ENCODE measurements at places on chromosomes 12 and 14.

GRCh38 chr12:110193196-110193595 lies 69.0 kb downstream of the IFT81 start:
- DNase-seq, result no peak

DNA sequence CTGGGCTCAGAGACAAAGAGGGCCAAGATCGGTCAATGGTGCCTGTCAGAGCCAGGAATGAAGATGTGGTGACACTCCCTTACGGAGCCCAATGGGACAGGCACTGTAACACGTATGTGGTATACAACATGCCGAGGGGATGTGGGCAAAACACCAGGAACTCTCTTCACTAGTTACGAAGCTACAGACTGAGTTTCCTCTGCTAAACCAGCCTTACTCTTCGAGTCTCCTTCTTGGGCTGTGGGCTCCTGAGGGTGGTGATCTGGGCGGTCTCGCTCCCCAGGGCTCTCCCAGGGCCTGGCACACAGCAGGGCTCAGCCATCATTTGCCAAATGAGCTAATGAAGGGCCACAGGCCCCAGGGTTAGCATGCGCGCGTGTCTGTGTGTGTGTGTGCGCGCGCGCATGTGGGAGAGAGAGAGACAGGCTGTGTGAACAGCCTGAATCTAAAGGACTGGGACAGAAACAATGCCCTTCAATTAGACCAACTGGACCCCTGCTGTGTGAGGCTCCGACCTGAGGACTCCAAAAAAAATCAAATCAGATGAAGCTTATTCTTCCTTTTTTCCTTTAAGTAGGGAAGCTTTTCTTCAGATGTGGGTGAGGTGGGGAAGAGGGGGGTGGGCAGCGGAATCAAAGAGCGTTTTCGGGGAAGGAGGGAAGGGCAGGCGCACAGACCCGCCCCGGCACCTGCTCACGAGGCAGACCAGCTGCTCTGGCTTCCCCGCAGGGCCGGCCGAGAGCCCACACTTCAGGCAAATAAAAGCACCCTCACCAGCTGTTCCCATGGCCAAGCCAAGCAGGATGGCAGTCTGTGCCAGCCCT lies 42.5 kb downstream of the CCDC88C start:
- DNase-seq, result no peak

DNA sequence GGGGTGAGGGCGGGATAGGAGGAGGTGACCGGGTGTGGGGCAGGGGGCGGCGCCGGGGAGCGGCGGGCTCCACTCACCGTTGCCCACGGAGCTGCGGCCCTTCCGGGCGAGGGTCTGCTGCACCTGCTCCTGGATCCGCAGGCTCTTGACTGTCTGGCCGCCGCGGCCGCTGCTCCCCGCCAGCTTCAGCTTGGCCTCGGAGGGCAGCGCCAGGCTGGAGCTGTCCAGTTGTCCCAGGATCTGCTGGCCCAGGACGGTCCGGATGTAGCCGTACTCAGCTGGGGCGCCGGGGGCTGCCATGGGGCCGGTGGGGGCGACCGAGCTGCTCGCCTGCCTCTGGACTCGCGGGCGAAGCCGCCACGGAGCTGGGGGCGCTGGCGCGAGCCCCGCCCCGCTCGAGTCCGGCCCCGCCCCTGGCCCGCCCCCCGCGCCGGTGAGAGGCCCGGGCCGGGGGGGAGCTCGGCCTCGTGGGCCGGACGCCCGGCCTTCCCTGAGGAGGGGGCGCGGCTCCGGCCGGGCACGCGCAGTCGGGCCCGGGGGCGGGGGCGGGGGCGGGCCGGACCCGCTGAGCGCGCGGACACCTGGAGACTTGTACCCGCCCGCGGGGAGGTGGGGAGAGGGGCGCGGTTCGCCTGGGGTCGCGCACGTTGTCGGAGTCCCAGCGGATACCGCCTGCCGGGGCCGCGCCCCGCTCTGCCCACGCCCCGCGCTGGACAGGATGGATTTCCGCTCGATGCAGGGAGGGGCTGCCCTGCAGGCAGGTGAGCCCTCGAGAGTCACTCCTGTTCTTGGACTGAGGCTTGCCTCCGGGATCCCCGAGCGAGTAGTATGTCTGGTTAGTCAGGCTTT lies at the start of gene PKP2:
TSS of gene PKP2 (minus strand) at position 346 of the 849 bp plus-strand sequence. CDS start at position 300, 46 bp downstream.
- DNase-seq, result peak; percentile 89

DNA sequence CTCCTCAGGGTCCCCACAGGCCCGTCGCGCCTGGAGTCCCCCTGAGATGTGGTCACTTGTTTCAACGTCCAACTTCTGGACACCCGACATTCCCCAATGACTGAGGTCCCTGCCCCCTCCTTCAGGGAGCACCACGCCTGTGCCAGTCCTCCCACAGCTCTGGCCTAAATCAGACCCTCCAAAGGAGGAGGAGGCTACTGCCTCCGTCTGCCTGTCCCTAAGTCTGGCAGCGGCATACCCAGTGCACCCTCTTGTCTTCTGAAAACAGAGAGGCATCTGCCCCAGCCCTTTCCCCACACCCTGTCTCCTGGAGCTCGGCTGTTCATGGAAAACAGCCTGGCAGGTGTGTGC lies 46.2 kb downstream of the TESC start:
- DNase-seq, result no peak

DNA sequence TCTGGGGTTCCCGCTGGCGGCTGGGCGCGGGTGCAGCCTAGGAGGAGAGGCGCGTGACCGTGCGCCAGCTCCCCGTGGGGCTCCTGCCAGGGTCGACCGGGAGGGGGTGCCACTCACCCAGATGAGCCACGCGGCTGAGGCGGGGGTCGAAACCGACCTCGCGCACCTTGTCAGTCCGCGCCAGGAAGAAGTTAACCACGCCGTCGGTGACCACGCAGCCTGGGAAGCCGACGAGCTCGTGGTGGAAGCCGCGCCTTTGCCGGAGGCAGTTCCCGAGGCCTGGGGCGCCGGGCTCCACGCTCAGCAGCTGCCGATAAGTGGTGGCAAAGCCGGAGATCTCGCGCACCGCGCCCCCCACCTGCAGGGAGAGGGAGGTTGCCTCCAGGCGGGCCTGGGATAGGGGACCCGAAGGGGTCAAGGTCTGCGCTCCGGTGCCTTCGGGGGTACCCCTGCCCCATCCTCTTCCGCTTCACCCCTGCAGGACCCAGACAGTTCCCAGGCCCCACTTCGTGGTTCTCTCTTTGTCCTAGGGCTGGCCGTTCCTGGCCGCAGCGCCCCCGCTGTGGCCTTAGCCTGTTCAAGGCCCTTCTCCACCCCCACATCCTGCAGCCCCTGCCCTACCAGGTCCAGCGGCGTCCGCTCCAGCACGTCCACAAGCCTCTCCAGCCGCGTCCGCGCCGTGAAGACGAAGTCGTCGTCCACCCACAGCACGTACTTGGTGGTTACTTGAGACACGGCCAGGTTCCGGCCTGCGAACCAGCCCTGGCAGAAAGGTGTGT lies 5.3 kb downstream of the B4GALNT1 start:
- DNase-seq, result no peak

DNA sequence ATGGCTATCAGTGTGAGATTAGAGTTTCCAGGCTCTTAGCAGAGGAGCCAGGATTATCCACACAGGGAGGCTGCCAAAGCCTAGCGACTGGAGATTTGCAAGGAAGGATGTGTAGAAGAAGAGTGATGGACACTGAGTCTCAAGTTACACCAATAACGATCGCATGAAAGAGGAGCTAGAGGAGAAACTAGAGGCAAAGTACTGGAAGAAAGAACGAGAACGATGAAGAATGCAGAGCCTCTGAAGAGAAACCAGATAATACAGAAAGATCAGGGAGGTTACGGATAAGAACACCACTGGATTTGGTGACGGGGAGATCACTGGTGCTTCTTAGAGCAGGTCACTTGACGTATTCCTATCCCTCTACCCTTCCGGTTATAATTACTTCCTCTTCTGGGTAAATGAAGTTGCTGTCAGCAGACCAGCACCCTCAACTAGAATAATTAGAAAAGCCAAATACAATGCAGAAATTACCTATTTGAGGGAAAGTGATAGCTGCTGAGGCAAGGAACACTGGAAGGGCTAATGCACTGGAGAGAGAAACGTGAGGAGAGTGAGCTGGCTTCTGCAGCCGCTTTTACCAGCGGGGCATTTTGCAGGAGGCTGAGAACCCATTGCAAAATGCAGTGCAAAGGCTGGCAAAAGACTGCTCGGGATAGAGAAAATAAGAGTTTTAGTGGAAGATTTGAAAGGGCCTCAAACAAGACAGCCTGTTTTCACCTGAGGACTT lies 93.1 kb upstream of the HIF1A start:
- DNase-seq, result no peak

GRCh38 chr12:91513313-91513712 lies 330.7 kb upstream of the DCN start:
- no peak for DNase-seq

DNA sequence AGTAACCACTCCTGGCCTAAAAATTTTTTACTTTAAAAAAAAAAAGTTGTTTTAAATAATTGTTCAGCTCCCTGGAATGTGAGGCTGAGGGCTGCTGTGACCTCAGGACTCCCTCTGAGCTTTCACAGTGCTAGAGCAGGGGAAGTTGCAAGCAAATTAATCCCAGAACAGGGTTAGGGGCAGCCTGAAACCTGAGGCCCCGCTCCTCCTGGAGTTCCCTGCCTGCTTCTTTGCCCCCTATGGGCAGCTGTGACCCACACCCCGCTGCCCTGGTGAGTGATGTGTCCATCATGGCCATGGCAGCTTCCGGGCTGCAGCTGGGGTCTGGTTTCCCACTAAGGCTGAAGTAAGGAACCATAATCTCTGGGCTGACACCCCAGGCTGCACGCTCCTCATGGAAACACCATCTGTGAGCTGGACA lies 9.5 kb downstream of the RITA1 start:
- DNase-seq, result no peak

DNA sequence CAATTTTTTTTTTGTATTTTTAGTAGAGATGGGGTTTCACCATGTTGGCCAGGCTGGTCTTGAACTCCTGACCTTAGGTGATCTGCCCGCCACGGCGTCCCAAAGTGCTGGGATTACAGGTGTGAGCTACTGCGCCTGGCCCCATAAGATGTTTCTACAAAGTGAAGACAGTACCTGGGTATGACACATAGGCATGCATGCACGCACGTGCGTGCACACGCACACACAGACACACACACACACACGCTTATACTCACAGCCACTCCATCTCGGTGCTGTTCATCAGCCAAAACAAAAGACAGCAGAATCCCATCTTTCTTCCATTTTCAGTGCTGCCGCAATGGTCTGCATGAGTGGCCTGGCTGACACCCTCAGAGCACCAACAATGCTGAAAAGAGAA lies 63.9 kb downstream of the VCPKMT start:
- DNase-seq, result no peak

DNA sequence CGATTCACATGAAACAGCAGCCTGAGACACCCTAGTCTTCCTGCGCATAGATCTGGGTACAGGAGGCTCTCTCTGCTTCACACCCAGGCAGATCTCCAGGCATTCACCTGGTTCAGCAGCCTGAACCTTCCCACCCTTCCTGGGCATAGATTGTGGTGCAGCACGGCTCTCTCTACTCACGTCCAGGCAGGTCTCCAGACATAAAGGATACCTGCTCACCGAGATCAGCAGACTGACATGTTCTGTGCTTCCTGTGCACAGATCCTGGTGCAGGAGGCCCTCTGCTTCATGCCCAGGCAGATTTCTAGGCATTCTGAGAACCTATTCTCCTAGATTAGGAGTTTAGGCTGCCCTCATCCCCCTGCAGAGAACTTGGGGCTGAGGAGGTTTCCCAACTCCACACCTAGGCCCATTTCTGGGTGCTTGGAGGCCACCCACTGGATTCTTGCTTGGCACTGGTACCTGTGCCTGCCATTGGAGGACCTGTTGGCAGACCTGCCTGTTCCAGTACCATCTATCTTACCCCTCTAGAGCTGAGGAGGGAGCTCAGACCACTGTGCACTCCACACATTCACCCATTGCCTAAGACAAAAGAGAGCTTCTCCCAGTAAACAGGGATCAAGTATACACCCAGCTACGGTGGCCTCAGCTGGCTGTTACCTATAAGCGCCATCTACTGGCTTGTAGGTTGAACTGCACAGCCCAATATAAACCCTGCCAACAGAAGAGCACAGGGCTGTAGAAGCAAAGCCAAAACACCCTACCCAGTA lies 28.0 kb upstream of the GARIN6 start:
- DNase-seq, result no peak

DNA sequence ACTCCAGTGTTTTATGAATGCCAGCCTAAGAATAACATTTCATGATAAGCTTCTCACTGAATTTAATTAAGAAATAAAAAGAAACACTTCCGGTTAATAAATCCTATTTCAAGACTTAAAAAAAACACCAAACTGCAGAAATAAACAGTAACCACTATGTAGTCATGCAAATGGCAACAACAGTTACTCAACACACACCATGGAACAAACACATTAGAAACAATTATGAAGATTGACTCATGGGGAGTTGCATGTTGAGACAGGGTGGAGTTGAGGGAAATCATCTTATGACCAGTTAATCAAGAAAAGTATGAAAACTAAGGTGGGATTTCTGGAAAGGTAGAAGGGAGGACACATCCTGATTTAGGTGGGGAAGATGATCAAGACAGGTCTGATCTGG lies 52.7 kb downstream of the PLBD1 start:
- no peak for DNase-seq

GRCh38 chr12:80445083-80445793 lies 1.2 kb downstream of the PTPRQ start:
- no peak for DNase-seq

GRCh38 chr12:116674643-116675183 lies 63.2 kb downstream of the SPRING1 start:
- DNase-seq, result no peak

- DNase-seq, result no peak
Observed at GRCh38 chr14:74531467-74531866, 37.9 kb downstream of the ISCA2 start.

DNA sequence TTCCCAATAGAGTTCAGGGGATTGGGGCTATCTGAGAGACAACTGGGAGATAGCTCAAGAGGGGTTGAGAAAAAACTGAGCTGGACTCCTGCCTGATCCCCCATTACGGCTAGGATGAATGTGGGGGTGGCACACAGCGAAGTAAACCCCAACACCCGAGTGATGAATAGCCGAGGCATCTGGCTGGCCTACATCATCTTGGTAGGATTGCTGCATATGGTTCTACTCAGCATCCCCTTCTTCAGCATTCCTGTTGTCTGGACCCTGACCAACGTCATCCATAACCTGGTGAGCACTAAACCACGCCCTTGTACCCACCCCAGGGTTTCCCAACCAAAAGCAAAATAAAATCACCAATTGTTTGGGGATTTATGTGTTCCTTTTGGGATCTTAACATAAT lies 1.0 kb downstream of the ORMDL2 start:
- DNase-seq, result no peak

- DNase-seq, result no peak
Observed at GRCh38 chr14:67131691-67132090, 57.5 kb upstream of the GARIN2 start.

DNA sequence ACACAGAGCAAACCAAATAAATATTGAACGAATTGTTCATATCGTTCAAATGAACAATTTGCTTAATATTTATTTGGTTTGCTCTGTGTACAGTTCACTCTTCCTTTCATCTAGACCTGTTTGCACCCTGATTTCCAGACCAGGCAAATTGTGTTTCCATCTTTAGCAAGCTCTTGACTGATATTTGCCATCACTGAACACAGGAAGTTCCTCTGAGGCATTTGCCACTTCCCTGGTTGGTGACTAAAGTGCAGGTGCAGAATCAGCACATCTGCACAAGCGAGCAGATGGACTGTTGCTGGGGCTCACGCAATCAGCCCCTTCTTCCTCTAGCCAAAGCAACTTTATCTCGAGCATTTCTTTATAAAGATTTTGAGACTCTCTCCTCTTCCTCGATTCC lies 112.9 kb downstream of the DAAM1 start:
- DNase-seq, result no peak
